ENCODE measurements at places on chromosomes 16 and 17.

GRCh38 chr17:35793257-35793656, 2.2 kb downstream of the MMP28 start:
- no peak for DNase-seq

DNA sequence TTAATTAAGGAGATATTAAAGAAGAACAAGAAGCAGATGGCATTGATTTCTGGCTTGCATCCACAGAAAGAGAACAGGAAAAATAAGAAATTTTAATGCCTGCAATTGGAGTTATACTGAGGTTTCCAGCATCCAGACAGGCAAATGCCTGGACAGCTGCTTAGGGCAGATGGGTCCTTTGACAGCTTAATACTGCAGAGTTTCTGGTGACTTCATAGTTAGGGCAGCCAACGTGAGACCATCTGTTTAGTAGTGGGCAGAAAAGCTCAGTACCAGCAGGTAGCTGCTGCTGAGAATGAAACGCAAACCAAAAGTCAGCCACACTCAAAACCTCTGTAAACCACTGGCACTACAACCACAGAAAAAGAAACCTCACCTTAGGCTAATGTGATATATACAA, 109.8 kb downstream of the CDK5R1 start:
- peak; percentile 84 for DNase-seq

GRCh38 chr17:64009571-64010402, 10.6 kb downstream of the ICAM2 start:
- DNase-seq, result no peak

- no peak for DNase-seq
Observed at GRCh38 chr16:86355951-86356350, 154.4 kb upstream of the FOXF1 start.

GRCh38 chr16:74257061-74257460, 39.6 kb upstream of the PSMD7 start:
- DNase-seq, result no peak

- no peak for DNase-seq
Observed at GRCh38 chr16:60217787-60218186, 1483.7 kb upstream of the GOT2 start.

GRCh38 chr17:65231662-65232335, 94.6 kb downstream of the RGS9 start:
- no peak for DNase-seq

DNA sequence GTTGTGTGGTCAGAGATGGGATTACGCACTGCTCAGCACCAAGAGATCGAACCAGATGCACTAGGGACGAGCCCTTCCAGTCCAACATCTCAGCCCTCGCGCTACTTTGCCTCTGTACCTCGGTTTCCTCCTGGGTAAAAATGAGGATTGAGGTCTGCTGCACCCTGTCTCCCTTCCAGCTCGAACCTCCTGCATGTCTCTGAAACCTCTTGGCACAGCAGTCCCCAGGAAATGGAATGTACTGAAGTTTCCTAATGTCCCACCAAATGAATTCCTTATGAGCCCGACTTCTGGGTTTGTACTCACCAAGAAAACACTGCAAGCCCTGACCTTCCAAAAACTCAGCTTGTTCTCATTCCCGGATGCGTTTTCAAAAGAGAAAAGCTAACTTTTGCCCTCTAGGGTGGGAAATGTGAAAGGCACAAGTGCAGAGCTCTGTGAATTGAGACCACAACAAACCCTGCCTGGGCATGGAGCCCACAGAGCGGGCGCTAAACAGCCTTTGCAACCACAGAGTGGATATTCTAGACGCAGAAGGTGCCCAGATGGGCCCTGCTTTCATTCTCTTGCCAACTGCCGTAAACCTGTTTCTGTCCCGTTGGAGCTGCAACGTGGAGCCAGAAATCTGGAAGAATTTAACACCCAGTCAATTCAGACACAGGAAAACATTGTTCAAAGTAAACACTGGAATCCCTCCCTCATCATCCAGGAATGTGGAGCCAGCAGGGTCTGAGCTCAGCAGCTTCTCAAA, 10.3 kb downstream of the CDRT4 start:
- DNase-seq, result peak; percentile 58

GRCh38 chr16:85961988-85962915, 63.3 kb downstream of the IRF8 start:
- no peak for DNase-seq

DNA sequence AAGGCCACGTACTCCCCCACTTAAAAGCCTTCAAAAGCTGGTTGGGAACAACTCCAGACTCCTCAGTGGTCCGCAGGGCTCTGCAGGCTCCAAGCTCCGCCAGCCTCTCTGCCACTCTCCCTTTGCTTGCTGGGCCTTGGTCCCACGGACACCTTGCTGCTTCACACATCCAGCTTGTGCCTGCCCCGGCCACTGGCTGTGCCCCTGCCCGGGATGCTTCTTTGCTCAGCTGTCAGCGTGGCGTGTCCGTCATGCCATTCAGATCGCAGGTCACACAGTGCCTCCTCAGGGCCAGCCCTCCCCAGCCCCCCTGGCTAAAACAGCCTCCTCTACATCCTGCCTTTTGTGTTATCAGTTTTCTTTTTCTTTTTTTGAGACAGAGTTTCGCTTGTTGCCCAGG, 11.8 kb downstream of the ASPHD1 start:
- no peak for DNase-seq

DNA sequence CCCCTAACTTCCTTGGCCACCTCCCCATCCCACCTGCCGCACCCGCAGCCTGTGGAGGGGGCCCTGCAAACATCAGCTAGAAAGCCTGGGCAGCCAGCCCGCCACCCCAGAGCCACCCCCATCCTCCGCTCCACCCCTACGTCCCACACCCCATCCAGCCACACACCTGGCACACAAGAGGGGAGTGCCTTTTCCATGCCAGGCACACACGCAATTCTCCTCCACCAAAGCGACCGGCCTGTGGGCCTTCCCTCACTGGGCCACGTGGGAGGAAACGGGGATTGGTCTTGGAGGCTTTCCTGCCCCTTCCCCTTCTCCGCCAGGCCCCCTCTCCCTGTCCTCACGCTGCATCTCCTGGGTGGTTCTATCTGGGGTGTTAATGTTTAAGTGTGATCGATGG, 48.7 kb upstream of the TNRC6C start:
- no peak for DNase-seq

GRCh38 chr17:10041287-10041612, 136.2 kb upstream of the RCVRN start:
- DNase-seq, result no peak

DNA sequence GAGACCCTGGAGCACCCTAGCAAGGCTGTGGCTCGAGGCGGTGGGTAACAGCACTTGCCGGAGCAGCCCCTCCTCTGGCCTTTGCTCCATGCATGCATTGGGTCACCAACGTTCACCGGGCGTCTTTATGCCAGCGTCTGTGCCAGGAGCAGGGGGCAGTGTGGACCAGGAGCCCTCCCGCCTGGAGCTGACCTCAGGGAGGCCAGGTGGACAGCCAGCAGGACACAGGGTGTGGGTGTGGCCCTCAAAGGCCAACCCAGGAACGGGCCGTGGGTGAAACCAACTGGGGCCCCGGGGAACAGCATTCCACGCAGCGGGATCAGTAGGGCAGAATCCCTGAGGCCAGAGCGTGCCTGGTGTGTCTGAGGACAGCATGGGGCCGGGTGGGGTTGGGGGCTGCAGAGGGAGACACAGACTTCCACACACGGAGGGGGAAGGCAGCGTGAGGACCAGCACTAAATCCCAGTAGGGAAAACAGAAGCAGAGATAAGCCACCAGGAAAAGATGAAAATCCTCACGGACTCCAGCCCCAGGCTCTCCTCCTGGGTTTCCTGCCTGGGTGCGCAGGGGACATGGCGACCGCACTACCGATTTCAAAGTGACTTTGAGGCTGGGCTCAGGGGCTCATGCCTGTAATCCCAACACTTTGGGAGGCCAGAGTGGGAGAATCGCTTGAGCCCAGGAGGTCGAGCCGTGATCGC, 2.9 kb upstream of the CD7 start:
- no peak for DNase-seq

GRCh38 chr16:24737391-24737871, 8.0 kb downstream of the TNRC6A start:
- DNase-seq, result no peak

- no peak for DNase-seq
Observed at GRCh38 chr16:5393070-5393469, 295.5 kb upstream of the EEF2KMT start.

- peak; percentile 83 for DNase-seq
Observed at GRCh38 chr17:45172541-45173286, 11.0 kb downstream of the HEXIM2 start.

- DNase-seq, result no peak
Observed at GRCh38 chr17:77109159-77109759, 31.5 kb upstream of the SEC14L1 start.

- DNase-seq, result no peak
Observed at GRCh38 chr16:67425061-67425460, 5.9 kb upstream of the HSD11B2 start.

DNA sequence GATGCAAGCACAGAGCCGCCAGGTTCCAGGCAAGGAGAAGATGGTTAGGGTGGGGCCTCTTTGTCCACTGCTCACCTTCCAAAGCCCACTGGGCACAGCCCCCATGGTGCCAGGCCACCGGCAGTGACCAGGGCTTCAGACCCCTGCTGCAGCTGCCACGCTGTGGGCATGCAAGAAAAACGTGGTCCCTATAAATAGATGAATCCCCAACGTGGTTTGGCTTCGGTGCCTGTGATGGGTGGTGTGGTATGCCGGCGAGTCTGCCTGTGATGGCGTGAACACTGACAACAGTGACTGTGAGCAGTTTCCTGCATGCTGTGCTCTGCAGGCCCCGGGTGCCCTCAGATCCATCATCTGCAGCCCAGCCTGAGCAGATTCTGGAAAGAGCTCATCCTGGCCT, 36.6 kb downstream of the RAB11FIP4 start:
- DNase-seq, result no peak

GRCh38 chr16:59463776-59464175, 729.7 kb upstream of the GOT2 start:
- DNase-seq, result no peak

DNA sequence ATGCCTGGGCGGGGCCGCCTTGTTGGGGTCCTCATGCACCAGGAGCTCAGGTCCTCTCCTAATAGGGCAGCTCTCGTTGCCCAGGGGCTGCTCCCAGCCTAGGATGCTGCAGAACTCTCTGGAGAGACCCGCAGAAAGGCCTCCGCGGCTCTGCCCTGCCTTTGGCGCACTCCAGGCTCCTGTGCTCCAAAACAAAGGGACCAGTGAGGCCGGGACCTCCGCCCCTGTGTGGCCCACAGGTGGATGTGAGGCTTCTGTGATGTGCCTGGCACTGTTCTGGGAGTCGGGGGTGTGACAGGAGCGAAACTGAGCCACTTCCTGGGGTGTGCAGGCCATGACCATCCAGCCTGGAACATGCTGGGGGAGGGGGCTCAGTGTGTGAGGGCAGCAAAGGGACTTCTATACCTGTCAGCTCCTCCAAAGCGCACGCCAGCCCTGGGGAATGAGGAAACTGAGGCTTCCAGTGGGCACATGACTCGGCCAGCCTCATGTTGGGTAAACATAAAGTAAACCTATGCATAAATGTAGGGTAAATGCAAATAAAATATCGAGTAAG, 153.2 kb downstream of the IRF8 start:
- DNase-seq, result no peak

DNA sequence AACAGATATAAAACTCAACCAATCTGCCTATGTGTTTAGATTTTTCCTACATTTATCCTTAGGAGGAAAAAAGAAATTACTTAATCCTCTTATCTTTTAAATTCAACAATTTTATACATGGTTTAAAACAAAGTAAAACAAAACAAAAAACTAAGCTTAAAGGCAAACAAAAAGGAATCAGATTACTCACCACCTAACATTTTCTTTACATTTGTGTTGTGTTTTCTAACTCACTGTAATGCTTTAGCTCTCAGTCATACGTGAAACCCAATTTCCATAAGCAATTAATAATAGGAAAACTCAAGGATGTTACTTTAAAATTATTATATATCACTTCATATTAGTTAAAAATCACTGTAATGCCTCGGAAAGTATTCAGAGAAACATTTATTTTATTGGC, 6.7 kb upstream of the IRX5 start:
- DNase-seq, result no peak

- DNase-seq, result no peak
Observed at GRCh38 chr16:11389631-11390565, 44.6 kb downstream of the RMI2 start.

GRCh38 chr17:45676695-45677094, 107.4 kb upstream of the CRHR1 start:
- DNase-seq, result no peak

DNA sequence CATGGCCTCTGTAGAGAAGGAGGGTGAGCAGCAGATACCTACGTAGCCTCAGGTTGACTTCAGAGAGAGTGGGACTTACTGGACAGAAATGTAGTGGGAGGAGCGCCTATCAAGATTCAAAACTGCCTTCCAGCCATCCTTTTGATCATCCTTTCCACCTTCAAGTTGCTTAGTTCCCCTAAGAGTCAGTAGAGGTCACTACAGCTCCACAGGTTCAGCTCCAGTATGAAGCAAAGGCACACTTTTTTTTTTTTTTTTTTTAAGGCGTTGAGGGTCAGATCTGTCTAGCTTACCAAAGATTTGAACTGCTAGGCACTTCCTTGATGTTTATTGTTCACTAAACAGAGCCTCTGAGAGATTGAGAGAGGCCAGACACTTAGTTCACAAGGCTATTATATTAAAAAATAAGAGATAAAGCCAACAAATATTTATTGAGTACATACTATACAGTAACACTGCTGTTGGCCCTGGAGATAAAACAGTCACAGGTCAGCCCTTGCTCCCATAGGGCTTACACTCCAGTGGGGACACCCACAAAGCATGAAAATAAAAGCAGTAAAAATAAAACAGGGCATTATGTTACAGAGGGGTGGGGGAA, 3.1 kb downstream of the RNF227 start:
- no peak for DNase-seq

- DNase-seq, result no peak
Observed at GRCh38 chr17:30534938-30535921, 58.0 kb downstream of the GOSR1 start.

GRCh38 chr16:17930280-17930679, 406.3 kb downstream of the NPIPA8 start:
- no peak for DNase-seq

DNA sequence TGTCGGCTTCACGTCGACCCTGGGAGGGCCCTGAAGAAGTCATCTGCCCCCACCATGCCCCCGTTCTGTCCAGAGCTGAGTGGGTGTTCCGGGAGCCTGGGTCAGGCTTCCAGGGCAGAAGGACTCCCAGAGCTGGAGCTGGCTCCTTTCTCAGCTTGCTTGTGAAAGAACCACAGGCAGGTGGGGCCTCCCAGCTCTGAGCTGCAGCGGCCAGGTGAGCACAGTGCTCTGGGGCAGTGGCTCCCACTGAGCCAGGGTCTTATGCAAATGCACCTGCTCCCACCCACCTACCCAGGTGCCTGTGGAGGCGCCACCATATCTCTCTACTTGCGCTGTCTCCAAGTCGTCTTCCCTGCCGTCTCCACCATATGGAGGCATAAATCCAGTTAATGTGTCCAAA, 140.0 kb upstream of the RPL38 start:
- DNase-seq, result no peak

GRCh38 chr17:76650504-76650903, 6.9 kb upstream of the ST6GALNAC1 start:
- no peak for DNase-seq

GRCh38 chr17:21211825-21212479, 2.0 kb downstream of the TMEM11 start:
- DNase-seq, result no peak
